ENCODE measurements at places on chromosomes 1 and 21.

DNA sequence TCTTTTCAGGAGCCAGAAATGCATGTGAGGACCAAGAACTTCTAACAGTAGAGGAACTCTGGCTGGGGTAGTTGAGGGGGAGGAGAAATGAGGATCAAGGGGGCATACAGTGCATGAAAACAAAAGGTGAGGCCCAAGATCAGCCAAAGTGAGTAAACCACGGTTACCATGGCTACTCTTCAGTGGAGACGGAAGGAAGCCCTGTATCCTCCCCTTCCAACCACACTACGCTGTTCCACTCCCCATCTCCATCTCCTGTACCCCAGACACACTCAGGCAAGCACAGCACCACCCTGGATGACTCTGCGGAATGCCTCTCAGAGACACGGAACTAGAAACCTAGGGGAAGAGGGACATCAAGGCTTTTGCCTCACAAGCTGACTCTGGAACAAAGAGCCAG is 157.6 kb upstream of the CAMK1G start:
- no peak for DNase-seq

GRCh38 chr1:44249543-44249942 is 36.3 kb downstream of the DMAP1 start:
- DNase-seq: peak; percentile 33

- peak; percentile 45 for DNase-seq
Observed at GRCh38 chr1:13730751-13731482, 30.9 kb downstream of the PRDM2 start.

DNA sequence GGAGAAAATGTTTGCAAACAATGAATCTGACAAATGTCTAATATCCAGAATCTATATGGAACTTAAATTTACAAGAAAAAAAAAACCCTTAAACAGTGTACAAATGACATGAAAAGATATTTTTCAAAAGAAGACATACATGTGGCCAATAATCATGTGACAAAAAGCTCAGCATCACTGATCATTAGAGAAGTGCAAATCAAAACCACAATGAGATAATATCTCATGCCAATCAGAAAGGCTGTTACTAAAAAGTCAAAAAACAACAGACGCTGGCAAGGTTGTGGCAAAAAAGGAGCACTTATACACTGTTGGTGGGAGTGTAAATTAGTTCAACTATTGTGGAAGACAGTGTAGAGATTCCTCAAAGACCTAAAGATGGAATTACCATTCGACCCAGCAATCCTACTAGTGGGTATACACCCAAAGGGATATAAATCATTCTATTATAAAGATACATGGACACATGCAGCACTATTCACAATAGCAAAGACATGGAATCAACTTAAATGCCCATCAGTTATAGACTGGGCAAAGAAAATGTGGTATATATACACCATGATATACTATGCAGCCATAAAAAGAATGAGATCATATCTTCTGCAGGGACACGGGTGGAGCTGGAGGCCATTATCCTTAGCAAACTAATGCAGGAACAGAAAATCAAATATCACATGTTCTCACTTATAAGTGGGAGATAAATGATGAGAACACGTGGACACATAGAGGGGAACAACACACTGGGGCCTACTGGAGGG is 123.2 kb downstream of the PTPRC start:
- DNase-seq: no peak

DNA sequence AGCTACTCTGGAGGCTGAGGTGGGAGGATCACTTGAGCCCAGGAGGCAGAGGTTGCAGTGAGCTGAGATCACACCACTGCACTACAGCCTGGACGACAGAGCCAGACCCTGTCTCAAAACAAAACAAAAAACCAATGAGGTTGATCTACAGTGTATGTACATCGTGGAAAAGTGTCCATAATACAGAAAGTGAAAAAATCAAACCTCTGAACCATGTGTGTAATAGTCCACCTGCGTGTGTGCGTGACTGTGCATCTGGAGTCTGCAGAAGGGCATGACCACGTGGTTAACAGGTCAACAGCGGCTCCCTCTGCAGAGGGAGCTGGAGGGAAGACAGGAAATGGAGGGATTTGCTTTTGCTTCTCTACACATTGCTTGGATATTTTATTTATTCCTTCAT is 32.4 kb upstream of the ENO1 start:
- DNase-seq: no peak

DNA sequence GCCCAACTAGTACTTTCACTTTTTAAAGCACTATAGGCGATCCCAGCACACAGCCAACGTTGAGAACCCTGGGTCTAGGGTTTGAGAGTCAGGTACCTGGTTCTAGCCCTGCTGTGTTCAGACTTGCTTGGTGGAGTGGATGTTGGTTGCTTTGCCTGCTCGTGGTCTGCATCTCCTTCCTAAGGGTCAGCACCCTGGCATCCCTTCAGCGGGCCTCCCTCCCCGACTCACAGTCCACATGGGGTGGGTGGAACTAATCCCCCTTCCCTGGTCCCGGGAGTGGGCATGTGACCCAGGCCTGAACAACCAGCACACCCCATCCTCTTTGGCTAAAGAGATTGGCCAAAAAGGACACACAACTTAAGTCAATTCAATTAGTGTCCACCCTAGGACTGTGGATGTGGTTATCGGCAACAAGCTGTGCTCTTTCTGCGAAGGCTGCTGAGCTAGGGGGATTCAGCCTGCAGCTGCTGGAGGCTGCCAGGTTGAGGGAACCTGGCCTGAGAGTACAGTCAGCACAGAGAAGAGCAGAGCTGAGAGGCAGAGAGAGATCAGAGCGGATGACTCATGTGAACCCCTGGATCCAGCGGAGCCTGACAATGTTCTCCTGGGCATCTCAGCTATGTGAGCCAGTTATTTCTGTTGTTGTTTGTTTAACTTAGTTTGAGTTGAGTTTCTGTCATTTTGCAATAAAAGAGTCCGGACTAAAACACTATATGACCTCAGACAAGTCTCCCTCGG is 138.9 kb downstream of the ACTL8 start:
- peak; percentile 41 for DNase-seq

DNA sequence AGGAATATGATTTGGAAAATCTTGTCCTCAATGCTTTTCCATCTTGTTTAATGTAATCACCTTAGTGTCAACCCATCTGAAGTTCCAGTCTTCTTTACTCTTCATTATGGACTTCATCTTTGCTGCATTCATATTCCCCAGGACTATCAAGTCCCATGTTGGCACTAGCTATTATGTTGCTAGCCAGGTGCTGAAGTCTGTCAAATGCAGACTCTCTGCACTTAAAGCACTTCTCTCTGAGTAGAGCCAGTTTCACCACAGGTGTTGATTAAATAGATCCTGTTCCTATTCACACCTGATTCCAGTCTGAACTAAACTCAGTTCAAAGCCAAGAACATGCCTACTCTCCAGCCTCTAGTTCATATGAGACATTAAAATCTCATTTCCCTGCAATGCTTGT is 75.0 kb upstream of the PKN2 start:
- peak; percentile 23 for DNase-seq

- no peak for DNase-seq
Observed at GRCh38 chr1:152626744-152627143, 3.8 kb upstream of the LCE3A start.

DNA sequence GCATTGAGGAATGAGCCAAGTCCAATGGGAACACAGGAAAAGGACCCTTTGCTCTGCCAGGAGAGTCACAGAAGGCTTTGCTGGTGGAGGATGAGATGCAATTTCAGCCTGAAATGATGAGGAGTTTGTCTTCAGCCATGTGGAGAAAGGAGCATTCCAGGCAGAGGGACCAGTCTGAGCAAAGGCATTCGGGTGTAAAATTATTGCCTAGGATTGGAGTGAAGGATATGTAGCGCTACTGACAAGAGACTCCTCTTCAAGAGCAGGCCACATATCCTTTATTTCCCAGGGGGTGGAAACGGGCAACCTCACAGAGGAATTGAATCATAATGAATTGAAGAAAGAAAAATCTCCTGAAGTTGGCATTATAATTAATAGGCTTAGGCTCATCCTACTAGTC is 1.1 kb upstream of the CSF1 start:
- no peak for DNase-seq

GRCh38 chr1:29496701-29497100 is 260.4 kb downstream of the PTPRU start:
- DNase-seq: no peak

DNA sequence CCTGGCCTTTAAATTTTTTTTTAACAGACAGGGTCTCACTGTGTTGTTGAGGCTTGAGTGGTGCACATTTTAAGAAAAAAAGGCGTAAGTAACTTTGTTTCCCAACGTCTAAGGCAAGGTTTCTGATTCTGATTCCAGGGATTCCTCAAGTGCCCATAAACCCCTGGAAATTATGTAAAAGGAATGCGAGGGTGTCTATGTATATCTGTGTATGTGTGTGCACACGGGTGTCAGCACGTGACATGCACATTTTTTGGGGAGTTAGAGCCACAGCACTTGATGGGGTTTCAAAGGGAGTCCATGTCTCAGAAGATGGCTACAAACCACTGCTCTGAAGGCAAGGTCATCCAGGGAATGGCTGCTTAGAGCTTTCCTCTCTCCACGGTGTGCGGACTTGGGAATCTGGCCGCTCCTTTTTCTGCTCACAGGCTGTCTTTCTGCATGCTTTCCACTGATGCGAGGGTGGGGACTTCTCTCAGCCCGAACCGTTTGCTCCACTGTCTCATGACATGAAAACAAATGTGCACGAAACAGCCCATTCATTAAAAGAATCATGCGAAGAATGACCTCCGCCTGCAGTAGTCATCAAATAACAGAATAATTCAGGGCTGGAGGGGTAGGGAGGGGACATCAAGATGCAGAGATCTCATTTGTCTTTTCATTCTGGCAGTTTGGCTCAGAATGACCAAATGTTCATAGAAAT is 18.7 kb upstream of the RERE start:
- no peak for DNase-seq

DNA sequence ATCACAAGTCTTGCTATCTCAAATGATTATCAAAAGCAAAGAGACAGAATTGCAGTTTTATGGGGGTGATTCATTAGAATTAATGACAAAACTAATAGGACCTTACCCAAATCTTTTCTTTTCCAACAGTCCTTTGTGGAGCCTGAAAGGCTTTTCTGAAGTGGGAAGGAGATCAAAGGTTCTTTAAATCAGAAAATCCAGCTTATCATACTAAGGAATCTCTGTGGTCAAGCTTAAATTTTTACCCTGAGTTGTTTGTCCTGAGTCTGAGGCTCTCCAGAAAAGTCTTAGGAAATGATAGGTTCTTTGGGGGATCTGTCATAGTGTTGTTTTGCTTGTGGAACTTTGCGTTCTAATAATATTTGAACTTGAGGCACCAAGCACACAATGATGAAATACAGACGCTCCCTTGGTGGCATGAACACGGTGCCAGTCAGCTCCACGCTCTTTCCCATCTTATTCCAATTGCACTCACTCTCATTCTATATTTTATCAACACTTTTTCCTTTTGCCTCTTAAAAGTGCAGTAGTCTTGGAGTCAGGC is 38.0 kb upstream of the COL24A1 start:
- DNase-seq: no peak

DNA sequence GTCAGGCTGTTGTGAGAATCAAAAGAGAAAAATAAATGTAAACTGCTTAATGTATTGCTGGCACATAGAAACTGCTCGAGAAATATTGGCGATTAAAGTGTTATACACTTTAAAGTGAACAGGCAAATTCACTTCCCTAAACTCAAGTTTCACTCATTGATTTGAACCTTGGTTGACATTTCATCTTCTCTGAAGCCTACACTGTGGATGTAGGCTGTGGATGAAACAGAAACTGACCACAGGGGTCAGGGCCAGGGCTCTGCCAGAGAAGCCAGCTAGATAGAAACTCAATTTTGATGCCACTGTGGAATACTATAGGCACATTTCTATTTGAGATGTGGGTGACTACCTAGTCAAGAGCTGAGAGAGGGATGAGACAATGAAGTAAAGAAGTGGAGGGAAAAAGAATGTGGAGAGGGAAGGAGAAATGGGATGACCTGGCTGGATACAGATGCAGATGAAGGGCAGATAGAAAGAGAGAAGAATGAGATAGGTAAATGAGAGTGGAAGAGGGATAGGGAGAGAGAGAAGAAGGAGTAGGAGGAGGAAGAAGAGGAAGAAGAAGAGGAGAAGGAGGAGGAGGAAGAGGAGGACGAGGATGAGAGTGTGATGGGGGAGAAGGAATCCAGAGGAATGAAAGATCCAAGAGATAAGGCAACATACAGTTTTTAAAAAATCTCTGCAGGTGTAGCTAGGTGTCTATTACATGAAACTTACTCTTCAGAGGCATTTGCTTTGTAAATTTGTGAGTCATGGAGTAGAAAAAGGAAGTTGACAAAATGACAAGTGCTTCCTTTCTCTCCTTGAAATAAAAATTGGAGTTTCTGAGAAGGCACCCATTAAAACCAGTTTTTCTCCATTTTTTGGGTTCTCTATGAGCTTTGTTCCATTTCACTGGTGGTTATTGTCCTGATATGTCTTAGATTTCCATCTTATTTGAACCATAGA is 17.4 kb upstream of the CD1D start:
- no peak for DNase-seq

- DNase-seq: no peak
Observed at GRCh38 chr1:212718499-212718898, 18.9 kb upstream of the BATF3 start.

All from DMS79 treated with DMSO at 0.1 percent for 48 hours (cell line).